ENCODE measurements at places on chromosomes 5 and 9. TPM values are rescaled to one million over a fixed set of nuclear protein-coding genes. Genes with fewer than 3 reads are reported as not detected.

The FAM151B gene
- 3.2 TPM for total RNA-seq

- no peak for DNase-seq
These were observed 681 bp upstream of the CHSY3 start for GRCh38 chr5:129903466-129904101.

GRCh38 chr5:178282391-178282790 is 49.8 kb upstream of the PHYKPL start:
- no peak for DNase-seq

- no peak for DNase-seq
These were observed 120.5 kb downstream of the ADAMTS2 start for GRCh38 chr5:179224741-179225140.

- no peak for DNase-seq
These were observed 13.0 kb upstream of the PLIN2 start for GRCh38 chr9:19140259-19140658.

DNA sequence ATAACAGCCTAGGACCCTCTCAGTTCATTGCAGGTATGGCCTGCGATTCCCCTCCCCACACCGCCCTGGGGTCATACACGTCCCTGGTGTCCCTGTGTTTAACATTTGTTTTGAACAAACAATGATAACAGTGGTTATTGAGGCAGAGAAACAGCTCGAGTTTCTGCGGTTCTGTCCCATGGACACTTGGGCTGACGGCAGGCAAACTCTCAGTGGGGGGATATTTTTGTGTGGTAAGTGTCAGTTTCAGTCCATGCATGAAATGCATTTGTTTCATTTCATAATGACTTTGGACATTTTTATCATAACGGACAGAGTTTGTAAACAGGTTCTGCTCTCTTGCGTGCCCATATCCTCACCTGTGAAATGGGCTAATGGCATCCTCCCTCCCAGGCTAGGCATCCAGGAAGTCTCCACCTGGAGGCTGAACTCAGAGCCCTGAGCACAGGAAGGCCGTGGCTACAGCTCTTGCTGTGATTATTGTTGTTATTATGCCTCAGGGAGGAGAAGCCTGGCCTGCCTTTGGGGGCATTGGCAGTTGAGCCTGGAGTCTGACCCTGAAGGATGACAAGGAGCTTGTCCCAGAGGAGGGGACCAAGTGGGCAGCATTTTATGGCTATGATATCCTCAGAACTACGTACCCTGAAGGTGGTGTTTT is 190.9 kb downstream of the GADD45G start:
- no peak for DNase-seq
